Stimulated activated CD4-positive, alpha-beta T cell treated with anti-CD3 and anti-CD28 coated beads, TNF-alpha, amount 100 ng/mL, for 1 hour (primary cell): ENCODE measurements at places on chromosomes 5 and 9.

DNA sequence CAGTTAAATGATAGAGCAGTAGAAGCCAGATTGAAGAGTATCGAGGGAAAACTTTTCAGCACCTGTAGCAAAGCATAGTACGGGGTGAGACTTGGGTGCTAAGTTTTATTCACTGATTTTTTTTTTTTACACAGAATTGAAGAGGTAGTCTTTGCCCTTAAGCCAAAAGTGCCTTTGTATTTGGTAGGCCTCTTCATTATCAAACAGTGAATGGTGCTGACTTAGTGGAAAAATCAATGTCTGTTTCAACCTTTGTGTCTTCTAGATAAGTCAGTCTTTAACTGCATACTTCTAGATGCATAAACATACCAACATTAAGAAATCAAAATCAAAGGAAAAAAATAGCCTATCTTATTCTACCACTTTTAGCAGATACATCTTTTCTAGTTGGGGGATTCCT, 13.7 kb downstream of the RNF14 start:
- no peak for DNase-seq

- no peak for DNase-seq
Measured at GRCh38 chr5:170067152-170067551, 38.5 kb upstream of the FOXI1 start.

GRCh38 chr9:133050781-133051180, 11.0 kb upstream of the CEL start:
- no peak for DNase-seq

GRCh38 chr5:1050423-1051365, 42.1 kb downstream of the NKD2 start:
- DNase-seq: no peak

- DNase-seq: no peak
Measured at GRCh38 chr9:84781458-84781857, 111.9 kb downstream of the NTRK2 start.

- no peak for DNase-seq
Measured at GRCh38 chr9:99054581-99054980, 50.3 kb upstream of the TGFBR1 start.

GRCh38 chr5:103973669-103974068, 411.1 kb upstream of the NUDT12 start:
- DNase-seq: no peak

- DNase-seq: no peak
Measured at GRCh38 chr9:21516796-21517195, 34.7 kb upstream of the IFNE start.

DNA sequence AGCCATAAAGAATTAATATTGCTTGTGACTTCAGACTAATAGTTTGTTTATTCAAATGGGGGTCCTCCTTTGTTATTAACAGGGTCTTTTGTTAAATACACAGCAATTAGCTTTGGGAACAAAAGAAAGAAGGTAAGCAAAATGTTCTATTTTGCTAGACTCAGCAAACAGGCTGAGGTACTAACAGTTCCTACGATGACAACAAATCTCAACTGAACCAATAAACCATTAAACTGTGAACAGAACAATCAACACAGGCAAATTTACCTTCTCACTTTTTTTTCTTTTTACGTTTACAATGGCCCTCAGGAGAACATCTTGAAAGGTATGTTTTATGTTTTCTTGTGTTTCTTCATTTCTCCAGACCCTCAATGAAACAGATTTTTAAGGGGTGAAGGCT, 207.2 kb downstream of the NFIB start:
- no peak for DNase-seq

DNA sequence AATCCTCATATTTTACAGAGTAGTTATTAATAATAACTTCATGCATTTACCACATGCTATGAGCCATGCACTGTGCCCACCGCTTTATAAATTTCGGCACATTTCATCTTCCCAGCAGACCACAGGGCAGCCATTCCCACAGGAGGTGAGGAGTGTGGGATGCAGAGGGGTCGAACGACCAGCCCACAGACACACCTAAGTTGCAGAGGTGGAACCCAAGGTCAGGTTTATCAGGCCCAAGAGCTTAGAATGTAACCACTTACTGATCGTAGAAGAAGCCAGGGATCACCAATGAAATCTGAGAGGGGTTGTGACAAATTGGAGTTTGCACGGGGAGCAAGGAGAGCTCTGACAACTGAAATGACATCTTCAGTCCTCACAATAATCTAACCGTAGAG, 303.0 kb upstream of the MSX2 start:
- no peak for DNase-seq

DNA sequence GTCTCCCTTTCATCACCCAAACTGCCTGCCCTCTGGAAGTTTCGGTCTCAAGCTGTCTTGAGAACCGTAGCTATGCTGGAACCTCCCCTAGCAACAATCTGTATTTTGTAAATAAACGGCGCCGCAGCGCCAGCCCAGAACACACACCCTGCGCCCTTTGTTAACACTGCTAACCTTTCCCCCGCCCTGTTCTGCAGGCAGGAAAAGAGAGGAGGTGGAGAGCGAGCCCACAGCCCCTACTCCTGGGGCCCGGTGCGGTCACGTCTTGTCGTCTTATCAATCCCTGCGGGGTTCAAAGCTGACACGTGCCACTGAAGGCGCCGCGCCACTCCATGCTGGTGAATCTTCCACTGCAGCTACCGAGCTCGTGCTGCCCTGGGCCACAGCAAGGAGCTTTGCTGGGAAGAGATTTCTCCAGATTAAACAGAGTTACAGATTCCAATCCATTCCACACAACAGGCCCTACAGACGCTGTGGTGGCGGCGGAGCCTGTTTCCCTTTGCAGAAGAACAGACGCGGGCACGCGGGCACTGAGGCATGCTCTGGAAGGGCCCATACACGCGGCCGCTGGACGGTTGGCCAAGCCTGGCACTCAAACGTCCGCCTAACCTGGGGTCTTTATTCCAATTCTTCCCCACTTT, 25.3 kb downstream of the ZDHHC11B start:
- no peak for DNase-seq

DNA sequence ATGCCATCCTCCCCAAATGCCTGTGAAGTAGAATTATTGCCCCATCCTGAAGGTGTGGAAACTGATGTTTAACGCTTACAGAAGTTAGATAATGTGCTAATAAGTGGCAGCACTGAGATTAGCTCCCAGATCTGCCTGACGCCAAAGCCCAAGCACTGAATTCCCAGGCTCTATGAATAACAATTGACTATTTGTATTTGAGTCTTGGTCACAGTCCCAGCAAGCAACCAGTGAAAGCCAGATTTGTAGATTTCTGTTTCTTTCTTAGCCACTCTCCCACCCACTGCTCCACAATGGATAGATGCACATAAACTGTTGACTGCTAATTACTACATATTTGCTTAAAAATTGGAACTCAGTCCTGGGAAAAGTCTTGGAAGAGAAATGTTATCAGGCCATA, 34.4 kb downstream of the FAM240B start:
- DNase-seq: no peak

GRCh38 chr9:123998278-123998925, 13.2 kb upstream of the LHX2 start:
- DNase-seq: no peak

DNA sequence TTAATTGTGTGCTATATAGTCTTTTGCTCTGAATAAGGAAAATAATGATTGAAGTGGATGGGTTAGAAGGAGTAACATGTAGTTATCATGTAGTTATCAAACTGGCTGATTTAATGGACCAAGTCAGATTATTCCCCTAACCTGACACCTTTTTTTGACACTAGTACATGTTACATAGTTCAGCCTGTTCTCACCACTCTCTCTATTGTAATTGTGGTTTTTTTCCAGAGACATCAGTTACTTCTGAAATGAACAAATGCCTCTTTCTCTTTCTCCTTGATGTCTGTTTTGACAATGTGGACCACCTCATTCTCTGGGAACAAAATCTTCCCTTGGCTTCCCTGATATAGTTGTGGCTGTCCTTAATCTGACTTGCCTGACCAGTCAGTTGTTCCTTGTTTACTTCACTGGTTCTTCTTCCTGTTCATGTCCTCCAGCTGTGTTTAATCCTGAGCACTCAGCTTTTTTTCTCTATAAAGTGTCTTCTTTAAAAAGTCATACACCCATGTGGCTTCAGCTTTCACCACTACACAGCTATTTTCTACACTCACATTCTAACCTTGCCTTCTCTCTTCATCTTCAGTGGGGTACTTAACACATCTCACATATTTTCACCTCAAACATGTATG, 243.4 kb downstream of the ARRDC3 start:
- DNase-seq: no peak

DNA sequence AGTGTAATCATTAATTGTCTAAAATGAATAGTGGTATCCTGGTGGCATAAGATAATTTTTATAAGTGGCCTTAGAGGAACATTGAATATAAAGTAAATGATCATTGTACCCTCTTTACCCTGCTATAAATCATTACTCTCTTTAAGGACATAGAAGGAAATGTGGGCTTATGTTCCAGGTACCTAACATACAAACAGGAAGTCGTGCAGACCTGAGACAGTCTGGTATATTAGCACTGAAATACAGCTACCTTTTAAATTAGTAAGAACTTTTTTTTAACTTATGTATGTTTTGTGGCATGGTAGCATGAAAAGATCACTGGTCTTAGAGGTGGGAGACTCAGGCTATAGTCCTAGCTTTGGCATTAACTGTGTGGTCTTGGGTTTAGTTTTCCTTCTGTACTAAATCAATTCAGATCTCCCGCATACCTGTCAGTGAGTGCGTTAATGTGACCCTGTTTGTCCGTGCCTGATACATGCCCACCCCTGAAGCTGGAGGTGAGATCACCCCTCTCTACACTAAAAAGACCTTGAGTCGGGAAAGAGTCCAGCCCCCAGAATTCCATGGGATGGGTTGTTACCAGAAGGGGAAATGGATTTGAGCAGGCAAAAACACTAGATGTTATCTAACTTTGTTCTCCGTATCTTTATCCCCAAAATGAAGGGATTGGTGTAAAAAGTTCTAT, 59.4 kb upstream of the ERBIN start:
- DNase-seq: no peak

DNA sequence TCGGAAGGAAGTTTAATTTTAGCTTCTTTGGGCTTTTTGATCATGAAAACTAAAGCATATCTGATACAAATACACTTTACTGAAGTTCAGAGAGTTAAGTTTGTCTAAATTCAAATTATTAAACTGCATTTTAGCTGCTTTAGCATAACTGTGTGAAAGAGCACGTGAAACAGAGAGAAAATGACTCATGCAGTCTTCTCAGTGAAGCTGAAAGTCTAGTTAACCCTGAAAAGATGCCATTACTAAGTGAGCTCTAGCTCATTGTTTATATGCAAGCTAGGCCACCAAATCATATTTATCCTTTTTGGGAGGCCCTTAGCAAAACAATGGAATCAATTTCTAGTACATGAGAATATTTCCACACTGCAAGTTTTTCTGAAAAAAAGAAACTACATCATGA, 27.6 kb downstream of the TPD52L3 start:
- DNase-seq: no peak

DNA sequence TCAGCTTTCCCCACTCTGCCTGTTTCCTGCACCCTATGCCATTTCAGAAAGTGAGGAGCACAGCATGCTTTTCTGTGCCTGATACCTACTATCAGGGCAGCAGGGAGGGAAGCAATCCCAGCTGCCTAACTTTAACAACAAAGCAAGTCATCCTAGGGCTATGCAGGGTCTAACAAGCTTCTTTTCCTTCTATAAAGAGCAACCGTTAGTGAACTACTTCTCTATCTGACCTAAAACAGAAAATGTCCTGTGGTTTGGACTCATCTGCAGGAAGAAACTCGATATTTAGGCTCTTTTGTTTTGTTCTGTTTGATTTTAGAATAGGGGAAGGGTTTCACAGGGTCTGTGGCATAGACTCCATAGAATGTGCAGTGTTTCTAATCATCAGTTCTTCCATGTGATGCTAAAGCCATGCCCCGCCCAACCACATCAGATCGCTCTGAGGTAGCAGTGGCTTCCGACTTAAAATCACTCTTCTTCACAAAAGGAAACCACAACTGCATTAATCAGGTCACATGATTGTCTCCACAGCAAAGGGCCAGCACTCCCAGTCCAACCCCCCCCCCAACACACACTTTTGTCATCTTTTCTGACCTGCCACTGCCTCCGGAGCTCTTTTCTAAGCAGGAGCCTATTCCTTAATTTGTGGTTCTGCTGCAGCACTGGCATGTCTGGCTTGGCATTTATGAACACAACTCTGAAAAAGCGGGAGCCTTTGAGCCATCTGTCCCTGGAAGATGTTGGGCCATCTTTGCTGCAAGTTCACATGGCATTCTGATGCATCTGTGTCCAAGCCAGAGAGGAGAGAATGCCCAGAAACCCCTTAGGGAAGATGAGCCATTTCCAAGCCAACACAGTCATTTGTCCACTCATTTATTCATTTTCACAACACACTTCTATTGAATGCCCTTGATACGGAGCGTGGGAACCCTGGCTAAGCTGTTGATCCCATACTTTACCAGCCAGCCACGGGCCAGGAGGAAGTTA, 71.6 kb downstream of the CFAP90 start:
- no peak for DNase-seq

DNA sequence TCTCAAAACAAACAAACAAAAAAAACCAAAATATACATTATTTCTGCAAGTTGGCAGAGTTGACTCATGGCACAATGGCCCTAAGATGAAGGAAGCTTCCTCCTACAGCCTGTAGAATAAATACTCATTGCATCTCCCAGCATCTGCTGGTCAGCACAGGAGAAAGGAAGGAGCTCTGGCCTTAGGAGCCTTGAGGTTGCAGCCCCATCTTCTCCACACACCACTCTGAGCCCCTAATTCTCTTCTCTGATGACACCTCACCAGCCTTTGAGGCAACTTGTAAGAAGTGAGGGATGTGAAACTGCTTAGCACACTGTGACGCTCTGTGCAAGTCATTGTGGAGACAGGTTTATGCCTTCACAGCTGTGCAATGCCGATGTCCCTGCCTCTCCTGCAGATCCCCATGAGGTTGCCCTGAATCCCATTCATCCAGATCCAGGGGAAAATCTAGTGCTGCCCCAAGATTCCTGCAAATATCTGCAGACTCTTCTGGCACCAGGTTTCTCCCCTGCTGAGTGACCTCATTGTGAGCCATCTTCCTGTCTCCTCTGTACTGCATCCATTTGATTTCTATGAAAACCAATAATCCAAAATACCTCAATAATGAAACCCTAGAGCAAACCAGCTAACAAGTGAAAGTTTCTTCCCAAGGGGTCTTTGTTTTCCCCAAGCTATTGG, 65.3 kb upstream of the TGFBR1 start:
- DNase-seq: no peak

- no peak for DNase-seq
Measured at GRCh38 chr5:155591273-155591672, 577.7 kb downstream of the KIF4B start.

- DNase-seq: no peak
Measured at GRCh38 chr9:111076042-111076441, 37.8 kb upstream of the LPAR1 start.

GRCh38 chr5:98173334-98173733, 600.1 kb upstream of the RGMB start:
- DNase-seq: no peak

GRCh38 chr5:179821298-179822058, 773 bp downstream of the SQSTM1 start:
- peak; percentile 59 for DNase-seq

DNA sequence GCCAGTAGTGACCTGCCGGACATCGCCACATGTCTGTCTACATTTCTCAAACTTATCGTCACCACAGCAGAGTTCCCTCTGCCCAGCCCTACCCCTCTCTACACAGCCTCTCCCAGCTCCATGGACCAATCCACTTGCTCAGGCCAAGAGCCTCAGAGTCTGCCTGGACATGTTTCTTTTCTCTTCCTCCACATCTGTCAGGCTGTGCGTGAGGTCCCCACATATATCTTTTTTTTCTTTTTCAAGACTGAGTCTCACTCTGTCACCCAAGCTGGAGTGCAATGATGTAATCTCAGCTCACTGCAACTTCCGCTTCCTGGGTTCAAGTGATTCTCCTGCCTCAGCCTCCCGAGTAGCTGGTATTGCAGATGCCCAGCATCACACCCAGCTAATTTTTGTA, 62.7 kb upstream of the GGTA1 start:
- no peak for DNase-seq
